Ascending aorta (tissue), 2 donors: ENCODE measurements at places on chromosomes 7 and 10.

- no peak for DNase-seq
These were observed 610.1 kb downstream of the LRMDA start for GRCh38 chr10:76041551-76041950.

DNA sequence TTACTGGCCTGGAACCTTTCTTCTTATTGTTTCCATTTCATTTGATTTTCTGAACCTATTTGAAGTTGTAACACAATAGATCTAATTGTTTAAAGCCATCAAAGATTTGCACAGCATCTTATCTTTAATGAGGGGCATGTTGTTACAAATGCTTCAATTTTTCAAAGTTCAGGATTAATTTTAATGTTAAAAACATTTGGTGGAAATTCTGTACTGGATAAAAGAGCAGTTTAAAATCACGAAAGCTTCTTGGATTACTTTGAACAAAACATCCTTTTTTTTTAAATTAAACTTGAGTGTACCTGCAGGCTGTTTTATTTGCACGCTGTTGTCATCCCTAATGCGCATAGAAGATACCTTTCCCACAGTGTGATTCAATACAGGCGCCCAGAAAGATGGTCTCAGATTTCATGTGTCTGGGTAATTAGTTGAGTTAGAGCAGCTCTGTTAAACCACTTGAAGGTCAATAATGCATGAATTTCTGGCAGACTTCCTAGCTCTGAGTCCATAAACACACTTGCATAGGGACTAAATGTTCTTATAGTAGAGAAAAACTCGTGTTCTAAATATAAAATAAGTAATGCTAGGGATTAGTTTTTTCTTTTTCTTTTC, 29.3 kb upstream of the DDX50 start:
- no peak for DNase-seq

- DNase-seq = no peak
These were observed 34.0 kb upstream of the SLC35B4 start for GRCh38 chr7:134350709-134351108.

GRCh38 chr10:3064423-3064822, 2.9 kb upstream of the PFKP start:
- DNase-seq = no peak

DNA sequence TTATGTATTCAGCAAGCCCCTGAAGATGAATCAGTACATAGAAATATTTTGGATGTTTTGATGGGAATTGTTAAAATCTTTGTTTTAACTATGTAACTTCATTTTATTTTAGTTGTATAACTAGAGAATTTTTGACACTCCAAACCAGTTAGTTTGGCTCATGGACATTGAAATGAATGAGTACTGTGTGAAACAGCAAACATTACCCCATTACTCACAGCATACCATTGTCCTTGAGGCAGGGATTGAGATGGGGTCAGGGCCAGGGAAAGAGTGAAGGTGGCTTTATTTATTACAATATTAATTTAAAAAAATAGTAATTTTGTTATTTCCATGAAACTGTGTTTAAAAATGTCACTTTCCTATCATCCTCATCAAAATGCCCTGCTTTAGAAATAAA, 4.8 kb upstream of the BMPER start:
- DNase-seq = no peak

DNA sequence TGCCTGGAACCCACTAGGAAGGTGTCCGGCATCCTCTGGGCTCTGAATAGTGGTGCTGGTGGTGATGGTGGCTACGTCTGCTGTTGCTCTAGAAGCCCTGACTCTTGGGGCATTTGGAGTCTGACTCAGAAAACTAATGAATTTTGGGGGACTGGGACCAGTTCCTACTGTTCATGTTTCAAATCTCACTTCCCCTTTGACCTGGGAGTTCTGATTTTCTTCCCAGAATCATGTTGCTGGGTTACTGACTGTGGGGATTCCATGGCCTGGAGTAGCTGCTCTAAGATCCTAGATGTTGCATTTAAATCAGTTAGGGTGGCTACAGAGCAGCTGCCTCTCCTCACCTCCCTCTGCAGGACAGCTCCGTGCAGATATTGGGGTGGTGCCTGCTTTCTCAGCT, 3.2 kb downstream of the TSPAN33 start:
- DNase-seq = no peak

GRCh38 chr7:11923376-11923930, 91.5 kb upstream of the THSD7A start:
- no peak for DNase-seq

GRCh38 chr7:770741-771166, 43.7 kb upstream of the PRKAR1B start:
- no peak for DNase-seq

DNA sequence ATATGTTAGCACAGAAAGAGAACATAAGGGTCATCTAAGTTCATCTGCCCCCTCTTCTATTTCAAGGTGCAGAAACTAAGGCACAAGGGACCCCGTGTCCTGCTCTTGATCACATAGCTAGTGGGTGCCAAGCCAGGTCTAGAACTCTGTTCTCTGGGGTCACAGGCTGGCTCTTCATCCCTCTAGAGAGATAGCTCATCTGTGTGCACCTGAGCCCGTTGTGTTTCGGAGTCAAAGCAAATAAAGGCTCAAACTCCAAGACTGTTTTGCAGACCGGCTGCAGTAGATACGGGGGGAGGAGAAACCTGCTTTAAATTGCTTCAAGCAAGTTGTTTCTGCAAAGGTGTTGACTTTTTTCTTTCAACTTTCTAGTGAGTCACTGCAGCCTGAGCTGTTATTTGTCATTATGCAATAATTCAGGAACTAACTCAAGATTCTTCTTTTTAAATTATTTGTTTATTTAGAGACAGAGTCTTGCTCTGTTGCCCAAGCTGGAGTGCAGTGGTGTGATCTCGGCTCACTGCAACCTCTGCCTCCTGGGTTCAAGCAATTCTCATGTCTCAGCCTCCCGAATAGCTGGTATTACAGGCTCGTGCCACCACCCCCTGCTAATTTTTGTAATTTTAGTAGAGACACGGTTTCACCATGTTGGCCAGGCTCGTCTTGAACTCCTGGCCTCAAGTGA, 6.5 kb downstream of the BLVRA start:
- DNase-seq = no peak

DNA sequence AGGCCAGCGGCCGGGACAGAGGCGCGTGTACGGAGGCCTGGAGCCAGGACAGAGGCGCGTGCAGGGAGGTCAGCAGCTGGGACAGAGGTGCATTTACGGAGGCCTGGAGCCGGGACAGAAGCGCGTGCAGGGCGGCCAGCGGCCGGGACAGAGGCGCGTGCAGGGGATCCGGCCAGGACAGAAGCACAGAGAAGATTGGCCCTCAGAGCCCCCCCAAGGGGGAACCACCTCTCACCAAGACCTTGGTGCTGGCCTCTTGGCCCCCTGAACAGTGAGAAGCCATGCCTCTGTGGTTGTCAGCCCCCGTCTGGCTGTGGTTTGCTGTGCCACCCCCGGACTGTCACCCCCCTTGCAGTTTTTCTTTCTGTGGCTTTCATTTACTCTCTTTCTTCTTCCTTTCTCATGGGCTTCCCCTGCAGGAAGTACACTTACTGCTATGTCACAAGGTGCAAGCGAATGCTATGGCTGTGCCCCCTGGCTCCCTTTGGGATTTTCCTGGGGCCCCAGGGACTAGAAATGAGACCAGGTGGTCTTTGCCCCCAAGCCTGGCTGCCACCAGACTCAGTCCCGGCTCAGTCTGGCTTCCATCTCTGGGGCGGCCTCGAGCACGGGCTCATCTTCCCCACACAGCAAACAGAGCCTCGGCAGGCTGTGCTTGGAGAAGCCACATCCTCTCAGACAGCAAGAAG, 41.1 kb downstream of the INSIG1 start:
- peak; percentile 56 for DNase-seq

GRCh38 chr7:151251689-151252560, 3.4 kb upstream of the SMARCD3 start:
- DNase-seq = no peak

- DNase-seq = no peak
These were observed 276.9 kb downstream of the DNAJB6 start for GRCh38 chr7:157613575-157614322.

- no peak for DNase-seq
These were observed 158.5 kb upstream of the YAE1 start for GRCh38 chr7:39407723-39408122.

DNA sequence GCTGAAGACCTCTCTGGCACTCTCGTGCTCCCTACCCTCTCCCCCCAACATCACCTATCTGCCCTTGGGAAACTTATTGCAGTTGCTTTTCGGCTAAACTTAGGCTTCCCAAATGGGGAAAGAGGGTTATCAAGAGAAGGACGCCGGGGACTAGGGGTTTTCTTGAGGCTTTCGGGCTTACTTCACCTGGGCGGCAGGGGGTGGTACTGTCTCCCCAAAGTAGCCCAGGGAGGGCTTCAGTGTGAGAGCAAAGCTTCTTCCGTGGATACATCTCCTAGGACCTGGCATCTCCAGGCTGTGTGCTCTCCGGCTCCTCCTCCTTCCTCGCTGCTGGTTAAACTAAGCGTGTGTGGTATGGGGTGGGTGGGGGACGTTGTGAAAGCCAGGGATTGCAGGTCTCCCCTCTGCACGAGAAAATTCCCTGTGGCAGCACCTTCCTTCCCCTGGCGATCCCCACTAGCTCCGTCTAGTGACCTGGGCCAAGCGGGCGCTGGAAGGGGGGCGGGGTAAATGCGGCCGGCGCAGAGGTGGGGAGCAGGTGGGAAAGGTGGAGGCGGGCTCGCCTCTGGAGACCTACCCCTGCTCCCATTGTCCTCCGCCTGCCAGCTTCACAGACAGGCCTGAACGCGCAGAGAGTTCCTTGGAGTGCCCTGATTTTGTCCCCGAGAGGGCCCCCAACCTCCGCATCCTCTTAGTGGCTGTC, 1.1 kb downstream of the PLXDC2 start:
- no peak for DNase-seq
